ENCODE measurements at places on chromosomes 12 and 14.

GRCh38 chr12:46825591-46826414 is at the start of gene SLC38A4:
TSS of gene SLC38A4 (minus strand) at chr12:46825997. CDS start at chr12:46793071, 32,926 bp downstream.
- no peak for DNase-seq

GRCh38 chr12:106975993-106976658 is 10.8 kb downstream of the MTERF2 start:
- no peak for DNase-seq

DNA sequence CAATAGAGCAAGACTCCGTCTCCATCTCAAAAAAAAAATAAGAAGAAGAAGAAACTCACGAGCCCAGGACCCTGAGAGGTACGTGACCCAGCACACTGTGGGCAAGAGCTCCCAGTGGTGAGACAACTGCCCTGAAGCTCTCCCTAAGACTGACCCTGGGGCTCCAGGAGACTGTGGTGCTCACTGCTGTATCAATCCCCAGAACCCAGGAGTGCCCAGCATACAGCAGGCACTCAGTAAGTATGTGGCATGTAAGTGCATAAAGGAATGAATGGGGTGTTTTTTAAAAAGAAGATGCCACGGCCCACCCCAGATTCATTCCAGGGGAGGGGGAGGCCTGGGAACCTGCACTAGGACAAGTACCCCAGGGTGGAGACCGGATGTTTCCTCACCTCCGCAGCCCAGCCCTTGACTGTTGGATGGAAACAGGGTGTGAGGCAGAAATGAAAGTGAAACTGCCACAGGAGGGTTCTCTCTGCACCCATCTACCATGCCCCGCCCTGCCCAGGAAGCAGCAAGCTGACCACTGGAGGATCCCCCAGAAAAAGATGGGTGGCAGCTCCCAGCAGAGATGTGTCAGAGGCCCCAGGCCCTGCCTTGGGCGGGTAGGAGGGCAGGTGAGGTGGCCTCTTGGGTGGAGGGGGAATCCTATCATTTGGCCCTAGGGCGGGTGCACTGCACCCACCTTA is 12.2 kb downstream of the ITPK1 start:
- DNase-seq: peak; percentile 88

GRCh38 chr14:100303925-100304324 is 2.3 kb downstream of the SLC25A29 start:
- DNase-seq: no peak

GRCh38 chr12:51784688-51785087 is 63.8 kb downstream of the FIGNL2 start:
- no peak for DNase-seq

- no peak for DNase-seq
Measured at GRCh38 chr14:104475256-104475655, 104.3 kb upstream of the C14orf180 start.

GRCh38 chr12:114355389-114356088 is 50.4 kb downstream of the TBX5 start:
- DNase-seq: peak; percentile 39

DNA sequence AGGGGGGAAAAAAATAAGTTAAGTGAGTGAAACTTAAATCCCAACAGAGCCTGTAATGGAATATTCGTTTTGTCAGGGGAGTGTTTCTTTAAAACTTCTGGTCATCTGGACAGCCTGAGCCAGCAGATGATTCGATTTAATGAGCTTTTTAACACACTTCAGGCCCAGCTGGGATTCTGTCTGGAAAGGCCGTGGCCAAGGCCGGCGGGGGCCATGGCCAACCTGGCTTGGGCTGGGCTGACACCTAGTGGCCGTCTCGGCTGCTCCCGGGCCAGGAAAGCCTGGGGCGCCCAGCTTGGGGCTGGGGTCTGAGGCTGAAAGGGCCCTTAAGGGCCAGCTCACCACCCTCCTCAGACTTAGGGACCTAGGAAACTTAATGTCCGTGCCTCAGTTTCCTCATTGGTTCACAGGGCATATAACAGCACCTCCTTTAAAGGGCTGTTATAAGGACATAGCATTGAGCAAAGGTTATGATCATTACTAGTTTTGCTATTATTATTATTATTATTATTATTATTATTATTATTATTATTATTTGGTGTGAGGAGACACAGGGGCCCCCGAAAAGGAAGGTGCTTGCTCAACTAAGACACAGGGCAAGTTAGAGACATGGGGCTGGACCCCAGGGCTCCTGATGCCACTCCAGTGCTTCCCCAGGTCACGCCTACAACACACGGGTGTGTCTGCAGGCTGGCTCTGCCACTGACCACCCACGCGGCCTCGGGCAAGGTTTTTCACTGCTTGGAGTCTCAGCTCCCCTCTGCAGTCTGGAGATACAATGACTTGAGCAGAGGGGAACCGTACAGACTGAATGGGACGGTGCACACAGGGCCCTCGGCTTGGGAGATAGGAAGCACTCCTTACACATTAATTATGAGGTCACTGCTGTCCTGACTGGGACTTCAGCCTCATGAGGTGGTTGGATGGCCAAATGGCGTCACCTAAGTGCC is 84.0 kb downstream of the SYNE3 start:
- DNase-seq: peak; percentile 24

DNA sequence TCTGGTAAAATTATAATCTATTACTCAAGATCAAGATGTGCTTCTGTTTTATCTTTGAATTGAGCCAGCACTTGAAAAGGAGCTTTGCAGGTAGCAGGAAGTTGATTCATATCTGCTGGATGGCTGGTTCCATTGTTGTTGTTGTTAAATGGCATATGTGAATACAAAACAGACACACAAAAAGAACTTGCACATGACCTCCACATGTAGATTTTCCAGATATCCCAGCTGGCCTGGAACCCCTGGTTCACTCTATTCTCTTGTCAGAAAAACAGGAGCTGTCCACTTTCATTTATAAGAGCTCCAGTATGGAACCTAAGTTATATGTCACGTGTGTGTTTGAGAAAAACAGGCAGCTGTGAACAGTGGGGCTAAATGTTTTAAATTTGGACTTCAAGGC is 273.9 kb downstream of the TMEM132D start:
- no peak for DNase-seq

- DNase-seq: no peak
Measured at GRCh38 chr12:82461393-82461792, 103.1 kb downstream of the METTL25 start.

GRCh38 chr12:107948391-107948945 is 174.0 kb downstream of the ASCL4 start:
- DNase-seq: no peak

GRCh38 chr12:89946518-89947135 is 238.0 kb upstream of the ATP2B1 start:
- no peak for DNase-seq

DNA sequence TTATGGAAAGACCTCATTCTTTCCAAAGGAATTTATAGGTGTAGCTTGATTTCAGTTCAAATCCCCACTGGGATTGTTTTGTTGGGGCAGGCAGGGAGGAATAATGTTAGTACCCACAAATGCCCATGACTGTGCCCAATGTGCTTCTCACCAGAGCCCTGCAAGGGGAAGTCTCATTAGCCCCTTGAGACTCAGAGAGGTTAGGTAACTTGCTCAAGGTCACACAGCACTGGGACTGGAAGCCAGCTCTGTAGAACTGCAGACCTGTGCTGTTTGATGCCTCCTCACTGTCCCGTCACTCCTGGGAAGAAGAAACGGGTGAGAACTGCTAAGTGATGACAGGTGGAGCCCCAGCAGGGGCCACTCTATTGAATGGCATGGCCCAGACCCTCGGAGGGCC is 8.9 kb downstream of the ANKRD9 start:
- peak; percentile 38 for DNase-seq

DNA sequence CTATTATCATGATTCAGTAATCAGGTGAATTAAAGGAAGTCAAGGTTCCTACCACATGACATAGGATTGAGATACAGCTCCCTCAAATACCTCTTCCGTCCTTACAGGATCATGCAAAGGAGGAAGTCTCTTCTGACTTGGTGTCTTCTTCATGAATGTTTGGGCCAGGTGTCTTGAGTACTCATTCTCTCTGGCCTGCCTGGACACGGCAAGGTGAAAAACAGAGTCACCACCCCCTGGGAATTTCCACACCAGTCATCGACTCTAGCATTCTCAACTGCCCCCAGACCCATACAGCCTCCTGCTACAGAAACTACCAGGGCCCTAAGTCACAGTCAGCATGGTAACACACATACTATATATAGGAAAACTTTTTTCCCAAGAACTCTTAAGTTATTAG is 44.9 kb upstream of the LTBP2 start:
- no peak for DNase-seq

DNA sequence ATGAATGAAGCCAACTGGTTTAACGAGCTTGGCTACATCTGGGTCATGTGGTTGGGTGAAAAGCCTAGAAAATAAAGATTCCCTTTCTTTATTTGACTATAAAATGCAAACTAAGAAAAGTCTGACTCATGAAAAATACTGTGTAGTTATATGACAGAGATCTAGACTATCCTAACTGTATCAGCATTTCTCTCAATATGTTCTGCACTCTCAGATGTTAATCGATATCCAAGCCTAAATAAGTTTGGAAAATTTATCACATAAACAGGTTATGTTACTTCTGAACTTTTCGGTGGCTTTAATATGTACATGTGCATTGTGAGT is 133.1 kb downstream of the DAAM1 start:
- no peak for DNase-seq

- peak; percentile 65 for DNase-seq
Measured at GRCh38 chr14:23110579-23111365, 6.0 kb upstream of the CIROP start.

DNA sequence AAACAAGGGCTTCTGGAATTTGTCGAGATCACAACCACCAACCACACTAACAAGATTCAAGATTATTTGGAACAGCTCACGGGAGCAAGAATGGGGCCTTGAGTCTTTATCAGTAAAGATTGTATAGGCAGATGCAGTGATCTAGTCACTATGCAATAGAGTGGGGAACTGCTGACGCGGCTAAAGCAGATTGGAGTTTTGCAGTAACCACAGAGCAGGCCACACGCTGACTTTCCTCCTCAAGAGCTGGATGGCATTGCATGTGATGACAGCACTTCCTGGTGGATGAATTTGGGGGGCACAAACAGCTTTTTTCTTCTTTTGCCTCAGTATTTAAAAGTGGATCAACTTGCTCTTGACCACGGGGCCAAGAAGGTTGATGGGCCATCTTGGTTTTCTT is 46.0 kb downstream of the KCNK13 start:
- peak; percentile 52 for DNase-seq

DNA sequence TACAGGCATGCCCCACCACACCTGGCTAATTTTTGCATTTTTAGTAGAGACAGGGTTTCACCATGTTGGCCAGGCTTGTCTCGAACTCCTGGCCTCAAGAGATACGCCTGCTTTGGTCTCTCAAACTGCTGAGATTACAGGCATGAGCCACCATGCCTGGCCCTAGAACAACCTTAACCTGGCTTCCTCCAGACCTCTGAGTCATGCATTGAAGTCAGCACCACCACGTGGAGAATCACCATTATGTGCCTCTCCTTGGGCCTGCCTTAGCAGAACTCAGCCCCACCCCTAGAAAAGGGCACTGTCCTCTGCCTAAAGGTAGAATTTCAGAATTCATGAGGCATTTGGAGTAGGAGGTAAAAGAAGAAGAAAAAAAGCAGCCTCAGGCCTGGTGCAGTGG is 49.0 kb downstream of the LIMA1 start:
- peak; percentile 47 for DNase-seq

DNA sequence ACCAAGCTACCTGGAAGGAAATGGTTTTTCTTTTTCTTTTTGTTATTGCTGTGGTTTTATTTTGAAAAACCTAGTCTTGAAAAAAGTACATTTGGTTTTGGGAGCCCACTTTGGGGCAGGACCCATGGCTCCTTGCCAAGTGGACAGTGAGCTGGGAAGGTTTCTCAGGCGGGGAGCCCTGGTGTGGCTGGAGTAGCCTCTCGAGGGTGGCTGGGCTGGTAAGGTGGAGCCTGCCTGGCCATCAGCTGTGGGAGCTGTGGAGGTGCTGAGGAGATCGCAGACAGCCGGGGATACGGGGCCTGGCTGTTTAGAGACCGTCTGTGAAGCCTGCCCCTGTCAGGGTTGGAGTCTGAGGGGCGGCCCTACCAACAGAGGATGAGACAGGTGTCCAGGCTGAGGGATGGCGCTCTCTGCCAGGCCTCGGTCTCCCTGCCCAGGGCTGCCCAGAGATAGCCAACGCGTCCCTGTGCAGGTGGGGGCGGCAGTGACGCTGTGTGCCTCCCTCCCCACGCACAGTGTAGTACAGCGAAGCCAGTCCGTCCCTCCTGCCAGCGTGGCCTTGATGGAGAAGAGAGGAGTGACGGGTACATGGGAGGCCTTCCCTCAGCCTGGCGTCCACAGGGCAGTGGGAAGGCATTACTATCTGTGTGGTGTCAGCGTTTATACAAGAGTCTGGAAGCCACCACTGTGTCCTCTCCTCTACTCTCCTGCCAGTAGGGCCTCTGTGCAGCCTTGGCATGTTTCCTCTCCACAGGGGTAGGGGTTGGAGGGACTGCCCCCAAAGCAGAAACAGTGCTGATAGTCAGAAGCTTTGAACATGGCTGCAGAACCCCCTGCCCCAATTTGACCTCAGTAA is 5.9 kb downstream of the RIN3 start:
- no peak for DNase-seq

- no peak for DNase-seq
Measured at GRCh38 chr12:111748867-111749266, 17.9 kb upstream of the ALDH2 start.

- no peak for DNase-seq
Measured at GRCh38 chr12:359091-359490, 30.0 kb downstream of the KDM5A start.

DNA sequence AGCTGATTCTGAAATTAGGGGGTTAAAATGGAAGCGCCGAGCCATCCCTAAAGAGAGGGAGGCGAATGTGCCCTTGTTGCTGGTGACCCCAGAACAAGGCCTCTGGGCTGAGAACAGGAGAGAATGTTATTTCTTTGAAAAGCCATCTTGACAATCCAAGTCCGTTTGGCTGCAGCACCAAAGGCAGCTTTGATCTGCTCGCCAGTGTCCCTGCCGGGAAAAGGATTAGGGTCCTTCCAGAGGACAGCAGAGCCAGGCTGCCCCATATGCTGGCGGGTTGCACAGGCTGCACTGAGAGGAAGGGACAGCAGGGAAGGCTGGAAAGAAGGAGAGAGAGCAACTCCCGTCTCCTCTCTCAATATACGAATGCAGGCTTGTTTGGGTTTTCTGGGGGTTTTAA is 141.7 kb downstream of the TMEM132C start:
- no peak for DNase-seq

DNA sequence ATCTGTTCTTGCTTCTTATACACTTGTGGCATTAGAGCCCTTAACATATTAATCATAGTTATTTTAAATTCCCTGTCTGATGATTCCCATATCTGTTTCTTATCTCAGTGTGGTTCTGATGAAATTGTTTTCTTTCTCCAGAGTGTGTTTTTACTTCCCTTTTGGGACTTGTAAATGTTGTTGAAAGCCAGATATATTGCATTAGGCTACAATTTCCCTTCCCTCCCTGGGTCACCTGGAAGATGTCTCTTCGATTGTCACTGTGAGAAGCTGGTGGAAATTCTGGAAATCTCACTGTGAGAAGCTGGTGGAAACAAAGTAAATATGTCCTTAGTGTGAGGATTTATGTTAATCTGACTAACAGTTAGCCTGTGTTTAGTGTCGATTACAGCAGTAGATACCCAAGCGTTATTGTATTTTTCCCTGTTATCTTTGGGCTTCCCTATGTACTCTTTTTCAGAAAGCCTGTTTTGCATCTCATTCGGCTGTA is 717.3 kb downstream of the TRHDE start:
- DNase-seq: no peak
